IMR-90 (cell line): ENCODE measurements at places on chromosomes 4 and X. TPM values are rescaled to one million over a fixed set of nuclear protein-coding genes. Genes with fewer than 3 reads are reported as not detected.

Gene LRCH2
- 4.3 and 8.1 TPM in 2 replicates for total RNA-seq

- no peaks in the 10 kb centered on the region for H3K27me3 ChIP-seq
- no peaks in the 10 kb centered on the region for H3K4me1 ChIP-seq
- peak overlapping the region; percentile 19; the same call in 1 of the 2 replicates for H3K4me3 ChIP-seq
- no peaks in the 10 kb centered on the region for H3K36me3 ChIP-seq
Observed at GRCh38 chrX:155874571-155875244, 6.4 kb upstream of the VAMP7 start.

Gene HTN1
- total RNA-seq = not detected in 2 replicates

DNA sequence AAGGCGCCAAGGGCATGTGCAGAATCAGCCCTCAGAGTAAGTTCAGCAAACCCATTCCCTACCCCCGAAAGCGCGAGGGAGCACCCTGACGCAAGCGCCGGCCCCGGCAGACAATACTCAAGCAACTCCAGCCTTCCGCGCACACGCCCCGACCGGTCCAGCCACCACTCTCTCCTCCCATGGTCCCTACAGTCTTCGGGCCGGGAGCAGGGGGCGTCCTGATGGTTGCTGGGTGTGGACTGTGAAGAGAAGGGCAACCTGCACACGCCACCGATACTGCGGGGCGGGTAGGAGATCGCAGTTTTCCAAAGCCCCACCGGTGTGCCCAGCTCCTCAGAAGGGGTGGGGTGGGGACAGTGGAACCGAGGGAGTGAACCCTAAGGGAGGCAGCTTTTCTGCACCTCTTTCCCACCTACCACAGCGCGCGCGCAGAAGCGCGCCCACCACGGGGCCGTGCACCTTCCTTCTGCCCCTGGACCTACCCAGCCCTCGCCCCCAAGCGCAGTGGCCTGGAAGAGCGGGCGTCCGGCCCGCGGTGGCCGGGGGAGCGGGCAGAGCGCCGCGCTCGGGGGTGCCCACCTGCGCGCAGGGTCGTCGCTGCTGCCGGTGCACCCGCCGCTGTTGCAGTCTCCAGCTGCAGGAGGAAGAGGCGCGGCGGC lies 650.2 kb upstream of the DIPK2B start:
- peak overlapping the region; percentile 90 for H3K4me3 ChIP-seq
- H3K36me3 ChIP-seq = peaks cover 5% of the 10 kb centered on the region
- H3K27ac ChIP-seq = peak overlapping the region; percentile 70
- no peaks in the 10 kb centered on the region for H3K27me3 ChIP-seq

Gene FHIP1A
- total RNA-seq = under 0.01 and 0.18 TPM in 2 replicates

- no peaks in the 10 kb centered on the region for H3K27me3 ChIP-seq
- peak overlapping the region; percentile 77 for H3K4me3 ChIP-seq
- H3K36me3 ChIP-seq = no peaks in the 10 kb centered on the region
- H3K27ac ChIP-seq = peak overlapping the region; percentile 12; the same call in 1 of the 2 replicates
- DNase-seq = no peak
- peaks cover 2% of the 10 kb centered on the region for H3K4me1 ChIP-seq
Observed at GRCh38 chr4:77817304-77818072, 1.7 kb downstream of the CNOT6L start.

DNA sequence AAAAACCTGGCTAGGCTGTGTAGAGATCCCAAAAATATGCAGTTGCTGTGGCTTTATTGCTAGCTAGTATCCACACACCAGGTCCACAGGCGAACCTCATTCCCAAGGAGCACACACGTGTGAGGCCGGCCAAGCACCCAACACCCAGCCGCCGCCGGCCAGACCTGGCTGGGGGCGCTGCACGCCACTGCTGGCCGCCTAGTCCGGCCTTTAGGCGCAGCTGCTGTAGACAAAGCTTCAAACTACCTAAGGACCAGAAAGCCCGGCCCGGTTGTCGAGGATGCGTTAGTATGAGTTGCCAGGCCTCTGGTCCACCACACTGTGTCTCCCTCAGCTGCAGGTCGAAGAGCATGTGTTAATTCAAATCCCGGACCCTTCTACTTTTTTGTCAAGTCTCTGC lies 3.1 kb downstream of the POU3F4 start:
- H3K4me3 ChIP-seq = no peak overlapping the region
- no peak overlapping the region for H3K27ac ChIP-seq
- peaks cover 2% of the 10 kb centered on the region; the same call in 1 of the 2 replicates for H3K27me3 ChIP-seq
- H3K4me1 ChIP-seq = no peaks in the 10 kb centered on the region

- DNase-seq = no peak
- peaks cover 4% of the 10 kb centered on the region for H3K4me1 ChIP-seq
- H3K27me3 ChIP-seq = peaks cover 8% of the 10 kb centered on the region; the same call in 1 of the 2 replicates
Observed at GRCh38 chrX:101260435-101260834, 30.7 kb downstream of the TAF7L start.

Gene CLTRN
- total RNA-seq = under 0.01 TPM in 2 replicates

DNA sequence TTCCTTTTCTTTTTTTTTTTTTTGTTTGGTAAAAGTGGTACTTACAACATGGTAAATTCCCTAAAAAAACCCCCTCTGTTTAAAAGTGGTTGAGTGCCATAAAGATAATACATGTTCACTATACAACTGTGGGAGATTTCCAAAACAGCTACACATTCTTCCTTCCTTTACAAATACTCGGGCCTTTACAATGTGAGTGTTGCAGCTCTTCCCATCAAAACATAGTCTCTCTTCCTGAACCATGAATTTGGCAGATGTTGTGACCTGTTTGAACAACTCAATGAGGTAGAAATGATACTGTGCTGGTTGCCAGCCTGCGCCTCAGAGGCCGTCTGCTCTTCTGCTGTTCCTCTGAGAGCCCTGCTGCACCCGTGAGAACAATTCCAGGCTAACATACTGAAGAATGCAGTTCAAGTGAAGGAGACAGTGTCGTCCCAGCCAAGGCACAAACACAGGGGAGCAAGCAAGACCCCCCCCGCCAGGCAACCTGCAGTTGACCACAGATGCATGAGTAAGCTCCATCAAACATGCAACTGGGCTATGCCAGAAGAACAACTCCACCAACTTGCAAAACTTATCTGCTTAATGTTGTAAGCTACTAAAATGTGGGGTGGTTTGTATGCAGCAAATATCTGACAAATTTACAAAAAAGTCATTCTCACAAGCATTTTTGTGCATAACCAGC lies 645.0 kb downstream of the PCDH7 start:
- no peaks in the 10 kb centered on the region for H3K4me1 ChIP-seq
- DNase-seq = no peak
- no peak overlapping the region for H3K27ac ChIP-seq
- H3K36me3 ChIP-seq = no peaks in the 10 kb centered on the region
- no peak overlapping the region for H3K4me3 ChIP-seq
- no peaks in the 10 kb centered on the region for H3K27me3 ChIP-seq

Gene TLR6
- total RNA-seq = 3.9 and 4.4 TPM in 2 replicates

GRCh38 chrX:134570899-134571298 lies 87.4 kb downstream of the PLAC1 start:
- no peak overlapping the region for H3K27ac ChIP-seq
- no peaks in the 10 kb centered on the region for H3K36me3 ChIP-seq
- no peak overlapping the region for H3K4me3 ChIP-seq
- peaks cover 3% of the 10 kb centered on the region; the same call in 1 of the 2 replicates for H3K4me1 ChIP-seq

DNA sequence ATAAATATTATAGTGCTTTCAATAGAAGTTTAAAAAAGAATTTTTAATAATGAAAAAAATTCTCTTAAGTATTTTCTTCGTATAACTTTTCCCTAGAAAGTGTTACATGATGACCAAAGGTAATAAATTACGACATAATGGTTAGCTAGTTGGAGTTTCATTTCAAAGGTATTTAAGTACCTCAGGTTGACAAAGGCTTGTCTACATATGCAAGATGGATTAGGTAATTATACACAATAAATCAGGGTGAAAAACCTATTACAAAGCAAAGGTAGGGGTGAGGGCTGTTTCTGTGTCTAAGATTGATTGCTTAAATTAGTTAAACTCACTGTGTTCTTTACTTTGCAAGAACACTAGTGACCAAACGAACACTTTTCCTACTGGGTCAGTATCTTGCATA lies 508.5 kb upstream of the FAT1 start:
- H3K4me1 ChIP-seq = peaks cover 7% of the 10 kb centered on the region
- no peaks in the 10 kb centered on the region for H3K27me3 ChIP-seq
- H3K27ac ChIP-seq = no peak overlapping the region
- H3K4me3 ChIP-seq = no peak overlapping the region
- no peak for DNase-seq

Gene LRP2BP
- 0.18 and 0.56 TPM in 2 replicates for total RNA-seq

GRCh38 chrX:54357414-54358377 lies at the start of gene WNK3:
Gene WNK3 (minus strand): TSS chrX:54358046.
- H3K27me3 ChIP-seq = peaks cover 6% of the 10 kb centered on the region; the same call in 1 of the 2 replicates
- peak; percentile 57 for DNase-seq
- H3K4me1 ChIP-seq = no peaks in the 10 kb centered on the region
- H3K27ac ChIP-seq = peak within 1 kb of the TSS; percentile 50
- H3K4me3 ChIP-seq = peak within 1 kb of the TSS; percentile 71
- H3K36me3 ChIP-seq = no peaks in the 10 kb centered on the region

DNA sequence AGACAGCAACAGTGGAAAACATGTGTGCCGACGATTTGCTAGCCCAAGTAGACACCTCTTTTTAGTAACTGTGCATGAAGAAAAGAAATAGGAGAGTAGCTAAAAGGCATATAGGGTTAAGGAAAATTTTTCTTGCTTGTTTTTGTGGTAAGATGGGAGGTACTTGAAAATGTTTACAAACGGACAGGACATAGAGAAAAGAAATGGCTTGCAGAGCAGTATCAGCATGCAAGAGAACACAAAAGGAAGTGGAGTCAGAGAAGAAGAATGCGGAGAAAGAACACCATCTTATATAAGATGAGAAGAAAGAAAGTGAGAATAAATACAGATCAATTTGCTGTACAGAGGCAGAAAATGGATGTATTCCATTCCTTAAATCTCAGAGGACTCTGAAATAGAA lies 263.7 kb upstream of the ETNPPL start:
- H3K4me1 ChIP-seq = peaks cover 3% of the 10 kb centered on the region
- no peak overlapping the region for H3K4me3 ChIP-seq
- DNase-seq = peak; percentile 71
- no peaks in the 10 kb centered on the region for H3K36me3 ChIP-seq

DNA sequence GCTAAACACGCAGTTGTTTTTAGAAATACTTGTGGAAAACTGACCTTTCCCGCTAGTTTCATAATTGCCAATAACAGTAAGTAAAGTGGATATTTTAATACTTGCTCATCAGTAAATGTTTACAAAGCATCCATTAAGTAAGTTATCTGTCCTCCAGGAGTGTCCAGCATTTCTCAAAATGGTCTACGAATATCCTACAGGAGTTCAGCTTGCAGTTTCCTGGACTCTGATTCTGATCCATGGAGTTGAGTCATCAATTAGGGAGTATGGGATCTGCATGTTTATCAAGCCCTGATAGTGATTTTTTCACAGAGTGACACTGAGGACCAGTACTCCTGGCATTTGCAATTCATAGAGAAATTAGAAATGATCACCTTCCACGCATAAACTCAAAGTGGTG lies 325.2 kb upstream of the AADAT start:
- no peak overlapping the region for H3K4me3 ChIP-seq
- H3K36me3 ChIP-seq = no peaks in the 10 kb centered on the region
- H3K4me1 ChIP-seq = no peaks in the 10 kb centered on the region
- H3K27ac ChIP-seq = no peak overlapping the region

- no peak for DNase-seq
- peaks cover 3% of the 10 kb centered on the region; the same call in 1 of the 2 replicates for H3K27me3 ChIP-seq
- no peak overlapping the region for H3K27ac ChIP-seq
- H3K4me3 ChIP-seq = no peak overlapping the region
- H3K36me3 ChIP-seq = no peaks in the 10 kb centered on the region
Observed at GRCh38 chr4:183763990-183764754, 105.1 kb downstream of the TRAPPC11 start.

Gene CSAG3
- total RNA-seq = not detected in 2 replicates

GRCh38 chrX:84218726-84219125 lies 30.7 kb upstream of the RPS6KA6 start:
- H3K36me3 ChIP-seq = no peaks in the 10 kb centered on the region
- no peaks in the 10 kb centered on the region for H3K27me3 ChIP-seq
- H3K4me1 ChIP-seq = no peaks in the 10 kb centered on the region
- H3K27ac ChIP-seq = no peak overlapping the region
- DNase-seq = no peak

GRCh38 chrX:26871967-26872366 lies 591.2 kb downstream of the PPP4R3C start:
- H3K4me1 ChIP-seq = no peaks in the 10 kb centered on the region
- H3K27ac ChIP-seq = no peak overlapping the region
- H3K27me3 ChIP-seq = no peaks in the 10 kb centered on the region
- H3K36me3 ChIP-seq = no peaks in the 10 kb centered on the region

DNA sequence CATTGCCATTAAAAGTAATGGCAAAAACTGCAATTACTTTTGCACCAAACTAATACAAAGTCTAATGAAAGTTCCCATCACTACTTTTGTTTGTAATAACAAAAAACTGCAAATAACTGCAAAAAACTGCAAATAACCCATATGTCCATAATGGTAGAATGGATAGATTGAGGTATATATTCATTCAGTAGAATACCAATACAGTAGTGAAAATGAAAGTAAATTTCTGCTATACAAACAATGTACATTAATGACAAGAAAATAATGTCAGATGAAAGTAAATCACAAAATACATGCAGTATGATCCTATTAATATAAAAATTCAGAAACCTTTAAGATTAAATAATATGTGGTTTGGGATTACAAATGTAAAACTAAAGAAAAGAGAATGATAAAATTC lies 41.3 kb upstream of the CEP135 start:
- H3K27ac ChIP-seq = no peak overlapping the region
- H3K4me1 ChIP-seq = peaks cover 4% of the 10 kb centered on the region; the same call in 1 of the 2 replicates
- no peaks in the 10 kb centered on the region for H3K27me3 ChIP-seq
- DNase-seq = no peak
- peaks cover 5% of the 10 kb centered on the region; the same call in 1 of the 2 replicates for H3K36me3 ChIP-seq

GRCh38 chrX:8433109-8434062 lies 31.2 kb upstream of the VCX3B start:
- H3K4me3 ChIP-seq = no peak overlapping the region
- H3K36me3 ChIP-seq = no peaks in the 10 kb centered on the region
- H3K4me1 ChIP-seq = no peaks in the 10 kb centered on the region

Gene ADH1B
- total RNA-seq = under 0.01 and 0.36 TPM in 2 replicates

DNA sequence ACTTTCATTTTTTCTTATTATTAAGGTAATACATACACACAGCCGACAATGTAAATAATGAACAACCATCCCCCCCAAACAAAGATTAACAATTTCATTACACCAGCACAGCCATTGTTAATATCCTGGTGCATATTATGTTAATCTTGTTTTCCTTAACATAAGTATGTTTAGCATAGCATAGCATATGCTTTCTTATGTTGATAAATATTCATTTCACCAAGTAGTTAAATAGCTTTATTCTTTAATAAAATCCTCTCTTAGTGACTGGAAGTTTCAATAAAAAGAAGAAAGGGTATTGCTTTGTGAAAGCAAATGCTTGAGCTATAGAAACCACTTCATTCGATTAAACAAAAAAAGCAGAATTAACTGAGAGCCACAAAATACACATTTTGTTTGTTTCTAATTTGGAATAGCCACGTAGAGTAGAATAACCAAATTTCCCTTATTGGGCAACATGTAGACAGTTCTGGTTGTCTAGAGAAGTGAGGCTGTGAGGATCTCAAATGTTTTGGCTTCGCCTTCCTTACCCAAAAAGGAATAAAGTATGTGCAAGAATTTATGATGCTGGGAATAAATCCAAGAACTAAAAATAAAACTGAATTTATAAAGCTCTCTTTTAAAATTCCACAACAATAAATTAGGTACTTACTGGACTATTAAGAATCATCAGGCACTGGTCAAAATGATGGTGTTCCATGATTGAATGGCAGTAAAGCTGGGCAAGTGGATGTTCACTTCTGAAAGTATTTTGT lies 118.0 kb downstream of the PDE5A start:
- peaks cover 46% of the 10 kb centered on the region for H3K36me3 ChIP-seq
- peak; percentile 48 for DNase-seq
- no peak overlapping the region for H3K27ac ChIP-seq
- H3K27me3 ChIP-seq = no peaks in the 10 kb centered on the region
- H3K4me3 ChIP-seq = no peak overlapping the region

- H3K36me3 ChIP-seq = no peaks in the 10 kb centered on the region
- H3K4me1 ChIP-seq = no peaks in the 10 kb centered on the region
- DNase-seq = no peak
Observed at GRCh38 chr4:101989551-101989950, 199.0 kb downstream of the BANK1 start.

Gene ELF4
- 10.8 and 10.9 TPM in 2 replicates for total RNA-seq
